ENCODE measurements at places on chromosomes 1 and 21. TPM values are rescaled to one million over a fixed set of nuclear protein-coding genes. Genes with fewer than 3 reads are reported as not detected.

Gene GPR25
- not detected for polyA plus RNA-seq

GRCh38 chr21:34811368-34811767 is 142.6 kb downstream of the CLIC6 start:
- no peak for DNase-seq

DNA sequence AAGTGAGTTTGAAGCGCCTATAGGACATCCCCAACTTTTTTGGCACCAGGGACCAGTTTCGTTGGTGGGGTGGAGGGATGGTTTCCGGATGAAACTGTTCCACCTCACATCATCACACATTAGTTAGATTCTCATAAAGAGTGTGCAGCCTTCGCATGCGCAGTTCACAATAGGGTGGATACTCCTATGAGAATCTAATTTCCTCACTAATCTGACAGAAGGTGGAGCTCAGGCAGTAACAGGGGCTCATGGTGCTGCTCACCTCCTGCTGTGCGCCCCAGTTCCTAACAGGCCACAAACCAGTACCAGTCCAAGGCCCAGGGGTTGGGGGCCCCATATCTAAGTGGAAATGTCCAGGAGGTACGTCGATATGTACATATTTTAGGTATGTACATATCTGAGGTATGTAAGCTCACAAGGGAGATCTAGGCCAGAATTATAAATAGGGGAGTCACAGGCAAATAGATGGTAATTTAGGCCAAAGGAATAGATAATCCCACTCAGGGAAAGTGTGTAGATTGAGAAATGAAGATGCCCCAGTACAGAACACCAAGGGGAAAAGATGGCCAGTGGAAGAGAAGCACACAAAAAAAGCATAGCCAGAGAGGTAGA is 27.5 kb upstream of the RASAL2 start:
- no peak for DNase-seq

DNA sequence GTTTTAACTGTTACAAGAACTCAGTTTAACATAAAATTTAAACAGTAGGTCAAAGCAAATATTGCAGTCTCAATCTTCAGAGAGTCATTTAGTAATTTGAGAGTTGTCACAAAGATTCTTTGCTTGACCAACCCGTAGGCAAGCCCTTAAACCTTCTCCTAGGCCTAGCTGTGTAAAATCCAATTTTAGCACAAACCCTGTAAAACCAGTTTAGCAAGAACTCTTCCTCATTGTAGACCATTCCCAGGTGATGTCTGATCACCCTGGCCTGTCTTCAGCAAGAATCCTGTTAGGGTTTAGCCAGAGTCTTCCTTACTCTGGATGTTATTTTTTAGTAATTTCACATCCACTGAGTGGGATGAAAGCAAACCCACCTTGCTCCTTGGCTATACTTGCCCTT is 30.1 kb downstream of the LRIG2 start:
- DNase-seq: no peak

DNA sequence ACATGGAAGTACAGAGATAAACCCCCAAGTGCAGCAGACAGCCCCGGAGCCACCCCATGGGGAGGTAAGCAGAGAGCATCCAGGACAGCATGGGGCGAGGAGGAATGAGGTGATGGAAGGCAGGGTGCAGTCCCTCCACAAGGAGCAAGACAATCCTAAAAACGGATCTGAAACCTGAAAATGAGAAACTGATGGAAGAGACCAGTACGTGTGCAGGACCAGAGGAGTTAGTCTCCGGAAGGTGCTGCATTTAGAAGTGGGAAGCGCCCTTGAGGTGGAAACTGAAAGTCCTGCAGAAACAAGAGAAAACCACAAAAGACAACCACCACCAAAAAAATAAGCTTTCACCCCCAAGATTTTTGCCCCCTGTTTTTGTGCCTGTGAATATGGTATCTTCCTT is 17.4 kb upstream of the DDOST start:
- no peak for DNase-seq

- no peak for DNase-seq
Observed at GRCh38 chr1:1625404-1625775, 6.6 kb upstream of the MMP23B start.
